ENCODE measurements at places on chromosomes 3 and 15. TPM values are rescaled to one million over a fixed set of nuclear protein-coding genes. Genes with fewer than 3 reads are reported as not detected.

- DNase-seq = no peak
Measured at GRCh38 chr3:64303401-64303800, 78.1 kb upstream of the PRICKLE2 start.

DNA sequence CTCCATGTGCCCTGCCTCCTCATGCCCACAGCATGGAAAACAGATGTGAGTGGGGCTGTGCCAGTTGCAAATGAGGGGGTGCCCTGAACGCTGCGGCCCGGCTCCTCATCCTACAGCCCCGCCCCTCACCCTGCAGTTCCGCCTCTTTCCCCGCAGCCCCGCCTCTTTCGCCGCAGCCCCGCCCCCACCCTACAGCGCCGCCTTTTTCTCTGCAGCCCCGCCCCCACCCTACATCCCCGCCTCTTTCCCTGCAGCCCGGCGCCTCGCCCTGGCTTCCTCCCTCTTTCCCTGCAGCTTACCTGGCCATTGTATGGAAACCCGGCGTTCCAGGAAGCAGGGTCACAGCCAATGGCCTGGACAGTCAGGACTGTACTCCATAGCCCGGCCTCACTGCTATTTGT lies 284.9 kb downstream of the TLE3 start:
- no peak for DNase-seq

The RARB gene
- polyA plus RNA-seq = 6.5 TPM

The LIPH gene
- polyA plus RNA-seq = not detected

The CLDN16 gene
- not detected for polyA plus RNA-seq

- DNase-seq = no peak
Measured at GRCh38 chr15:51170882-51171633, 76.4 kb upstream of the TNFAIP8L3 start.

DNA sequence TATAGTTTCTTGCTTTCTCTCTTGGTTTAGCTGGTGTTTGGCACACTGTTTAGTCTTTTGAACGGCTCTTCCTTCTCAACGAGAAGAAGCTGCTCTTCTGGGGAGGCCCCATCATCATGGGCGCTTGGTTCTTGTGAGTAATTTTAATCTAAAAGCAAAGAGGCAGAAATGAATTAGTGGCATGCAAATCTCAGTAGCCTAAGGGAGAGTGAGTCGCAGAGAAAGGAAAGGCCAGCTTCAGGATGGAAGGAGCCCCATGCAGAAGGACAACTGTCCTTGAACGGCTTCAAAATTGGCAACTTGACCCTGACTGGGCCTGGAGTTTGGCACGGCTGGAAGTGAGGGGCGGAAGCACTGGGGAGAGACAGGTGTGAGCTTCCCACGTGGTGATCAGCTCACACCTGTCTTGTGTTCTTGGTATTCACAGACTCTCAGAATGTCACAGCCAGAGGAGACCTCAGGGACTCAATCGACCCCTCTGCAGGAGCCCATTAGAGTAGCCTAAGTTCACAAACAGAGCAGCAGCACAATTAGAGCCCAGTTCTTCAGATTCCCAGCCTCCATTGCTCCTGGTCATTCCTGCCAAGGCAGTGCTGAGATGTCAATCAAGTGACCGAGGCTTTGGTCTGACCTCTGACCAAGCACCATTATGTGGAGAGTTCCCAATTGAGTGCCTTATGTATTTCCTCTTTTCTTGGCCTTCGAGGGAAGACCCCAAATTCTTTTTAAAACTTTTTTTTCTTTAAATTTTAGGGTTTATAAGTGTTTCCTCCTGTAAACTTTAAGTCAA lies 41.3 kb upstream of the ETV5 start:
- no peak for DNase-seq

The VPS13C gene
- 7.3 TPM for polyA plus RNA-seq

- no peak for DNase-seq
Measured at GRCh38 chr3:57559526-57559925, 3.5 kb downstream of the PDE12 start.

- DNase-seq = no peak
Measured at GRCh38 chr3:61450866-61451265, 110.5 kb upstream of the PTPRG start.

DNA sequence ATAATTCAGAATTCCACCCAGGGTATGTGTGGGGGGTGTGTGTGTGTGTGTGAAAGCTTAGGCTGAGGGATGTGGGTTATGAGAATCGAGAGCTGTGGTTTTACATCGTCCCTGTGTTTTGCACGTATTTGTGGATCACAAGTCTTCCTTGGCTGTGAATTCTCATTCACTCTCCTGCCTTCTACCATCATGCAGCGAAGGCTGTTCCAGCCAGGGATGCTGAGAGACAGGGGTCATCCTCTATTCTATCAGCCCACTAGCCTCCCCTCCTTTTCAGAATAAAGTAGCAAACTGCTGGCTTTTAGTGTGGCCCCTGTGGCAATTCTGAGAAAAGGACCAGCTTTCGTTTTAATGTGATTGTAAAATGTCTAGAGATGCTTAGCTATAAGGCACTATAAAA lies 460.6 kb upstream of the NR2F2 start:
- no peak for DNase-seq

DNA sequence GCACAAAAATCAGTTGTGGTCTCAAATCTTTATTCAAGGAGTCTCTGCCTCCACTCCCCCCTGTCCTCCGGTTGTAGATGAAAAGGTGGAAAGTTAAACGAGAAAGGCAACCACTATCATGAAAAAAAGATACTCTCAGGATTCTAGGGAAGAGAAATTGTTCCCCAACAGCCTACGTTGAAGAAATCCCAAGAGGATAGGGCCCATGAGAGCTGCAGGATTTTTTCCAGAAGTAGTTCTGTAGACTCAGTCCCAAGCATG lies 14.3 kb downstream of the ZIC1 start:
- DNase-seq = no peak

Data from heart right ventricle (tissue), 16 donors.